ENCODE measurements at places on chromosomes 5 and 9.

GRCh38 chr5:65854925-65855324 is 71.5 kb upstream of the ERBIN start:
- DNase-seq = no peak

GRCh38 chr5:139971202-139971725 is 71.8 kb downstream of the NRG2 start:
- DNase-seq = no peak

GRCh38 chr9:97563458-97564135 is 62.1 kb downstream of the TMOD1 start:
- no peak for DNase-seq

- DNase-seq = peak; percentile 68
Measured at GRCh38 chr9:84139296-84140070, 158.9 kb downstream of the RMI1 start.

DNA sequence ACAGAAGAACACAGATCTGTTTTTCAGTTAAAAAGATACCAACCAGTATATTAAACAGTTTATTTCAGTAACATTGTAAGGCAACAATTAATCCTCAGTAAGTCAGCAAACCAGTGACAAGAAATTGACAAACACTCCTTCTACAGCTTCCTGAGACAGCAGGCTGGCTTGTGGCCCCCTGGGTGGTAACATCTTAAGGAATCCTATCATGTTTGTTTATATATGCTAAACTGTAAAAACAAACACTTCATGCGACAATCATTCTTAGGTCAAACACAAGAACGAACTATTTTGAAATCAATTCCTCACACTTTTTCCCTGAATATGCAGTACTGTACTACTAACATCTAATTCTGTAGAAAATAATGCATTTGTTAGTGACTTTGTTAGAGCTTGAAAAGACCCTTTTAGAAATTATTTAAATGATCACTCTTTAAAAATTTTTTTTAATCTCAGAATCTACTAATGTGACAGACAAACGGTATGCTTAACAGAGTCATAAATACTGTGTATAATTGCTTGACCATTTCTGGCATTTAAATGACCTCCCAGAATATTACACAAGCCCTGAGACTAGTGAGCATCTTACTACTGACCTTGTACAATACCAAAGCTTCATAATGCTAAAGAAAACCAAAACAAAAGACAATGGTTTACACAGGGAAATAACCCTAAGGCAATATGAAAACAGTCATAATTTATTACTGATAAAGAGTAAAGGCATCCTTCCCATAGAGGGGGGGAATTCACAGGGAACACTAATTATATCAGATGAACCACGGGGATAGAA is 48.2 kb downstream of the ERMP1 start:
- no peak for DNase-seq

- DNase-seq = peak; percentile 94
Measured at GRCh38 chr5:179974946-179975712, 67.4 kb upstream of the TBC1D9B start.

DNA sequence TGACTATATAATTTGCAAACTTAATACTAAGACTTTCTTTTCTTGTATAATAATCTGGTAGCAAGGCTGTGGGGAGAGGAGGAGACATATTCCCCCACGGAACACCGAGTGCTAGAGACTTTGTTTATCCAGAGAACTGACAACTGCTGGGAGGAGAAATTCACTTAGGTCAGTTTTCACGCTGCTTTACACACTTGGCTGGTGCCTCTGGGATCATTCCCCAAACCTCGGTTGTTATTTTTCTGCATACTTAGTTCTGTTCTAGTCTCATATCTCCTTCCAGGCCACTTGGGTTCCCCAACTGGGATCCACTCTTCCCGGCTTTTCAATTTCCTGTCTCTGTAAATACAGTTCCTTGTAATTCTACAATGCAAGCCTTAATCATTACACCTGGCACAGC is 238.2 kb upstream of the ADAMTS16 start:
- no peak for DNase-seq

DNA sequence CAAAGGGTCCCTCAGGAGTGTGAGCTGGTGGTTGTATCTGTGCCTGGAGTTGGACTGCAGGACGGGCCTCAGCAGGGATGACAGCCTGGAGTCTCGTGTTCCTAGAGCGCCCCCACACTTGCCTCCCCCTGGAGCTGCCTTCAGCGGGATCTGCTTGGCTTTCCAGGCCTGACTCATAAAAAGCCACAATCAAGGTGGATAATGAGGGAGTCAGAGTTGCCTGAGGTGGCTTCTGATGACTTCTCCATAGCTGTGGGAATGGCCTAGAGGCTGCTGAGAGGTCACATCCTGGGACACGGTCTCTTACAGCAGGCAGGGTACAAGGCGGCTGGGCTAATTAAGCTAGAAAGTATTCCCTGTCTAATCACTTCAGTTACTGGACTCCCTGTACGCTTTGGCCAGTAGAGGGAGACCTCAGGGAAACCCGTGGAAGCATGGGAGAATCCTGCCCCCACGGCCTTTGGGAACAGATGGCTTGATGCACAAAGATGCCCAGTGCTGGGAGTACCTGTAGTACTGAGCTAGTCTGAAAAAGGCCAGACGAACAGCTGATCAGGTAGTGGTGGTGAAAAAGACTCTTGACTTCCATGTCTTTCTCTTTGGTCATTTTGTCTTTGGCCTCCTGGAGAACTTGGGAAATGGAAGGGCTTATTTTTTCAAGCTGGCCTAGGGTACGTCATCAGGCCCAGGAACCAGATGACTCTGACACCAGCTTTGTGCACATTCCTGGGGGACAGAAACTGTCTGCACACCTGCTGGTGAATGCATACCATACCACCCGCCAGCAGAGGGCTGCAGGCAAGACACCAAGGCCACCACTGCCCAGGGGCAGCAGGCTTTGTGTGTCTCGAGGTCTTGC is 16.1 kb upstream of the FRRS1L start:
- DNase-seq = no peak

- DNase-seq = peak; percentile 37
Measured at GRCh38 chr5:172728481-172729241, 42.3 kb downstream of the DUSP1 start.

DNA sequence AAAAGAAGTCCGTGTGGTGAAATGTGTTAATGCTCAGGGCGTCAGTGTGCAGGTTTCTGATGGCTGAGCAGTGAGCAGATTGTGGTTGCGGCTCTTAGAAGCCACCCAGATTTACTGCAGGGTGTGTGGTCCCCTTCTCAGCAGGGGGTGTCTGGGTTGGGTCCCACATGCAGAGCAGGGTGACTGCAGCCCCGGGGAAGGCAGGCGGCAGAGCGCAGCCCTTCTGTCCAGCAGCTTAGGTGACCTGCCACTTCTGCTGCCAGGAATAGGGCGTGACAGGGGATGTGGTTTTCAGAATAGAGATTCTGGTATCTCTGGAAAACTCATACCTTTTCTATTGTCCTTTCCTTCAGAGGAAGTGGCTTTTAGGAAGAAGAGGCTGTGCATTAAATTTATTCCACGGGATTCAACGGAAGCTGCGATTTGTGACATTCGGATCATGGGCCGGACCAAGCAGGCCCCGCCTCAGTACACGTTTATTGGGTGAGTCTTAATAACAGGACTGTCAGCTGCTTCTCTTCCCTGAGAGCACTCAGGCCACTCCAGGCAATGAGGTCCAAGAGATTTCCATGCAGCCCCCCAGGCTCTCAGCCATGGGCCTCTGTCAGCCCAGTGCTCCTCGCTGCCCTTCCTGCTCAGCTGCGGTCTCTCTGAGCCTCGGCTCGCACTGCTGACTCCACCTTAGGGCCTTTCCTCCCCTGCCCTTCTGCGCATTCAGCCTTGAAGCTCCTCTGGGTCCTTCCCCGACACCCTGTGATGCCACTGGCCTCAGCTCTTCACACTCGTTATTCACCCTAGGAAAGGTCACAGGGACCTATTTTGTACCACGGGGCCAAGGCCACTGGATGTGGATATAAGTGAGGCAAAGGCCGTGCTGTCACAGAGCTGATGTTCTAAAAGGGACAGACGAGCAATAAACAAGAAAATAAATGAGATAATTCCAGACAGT is 65.4 kb downstream of the MVB12B start:
- no peak for DNase-seq

DNA sequence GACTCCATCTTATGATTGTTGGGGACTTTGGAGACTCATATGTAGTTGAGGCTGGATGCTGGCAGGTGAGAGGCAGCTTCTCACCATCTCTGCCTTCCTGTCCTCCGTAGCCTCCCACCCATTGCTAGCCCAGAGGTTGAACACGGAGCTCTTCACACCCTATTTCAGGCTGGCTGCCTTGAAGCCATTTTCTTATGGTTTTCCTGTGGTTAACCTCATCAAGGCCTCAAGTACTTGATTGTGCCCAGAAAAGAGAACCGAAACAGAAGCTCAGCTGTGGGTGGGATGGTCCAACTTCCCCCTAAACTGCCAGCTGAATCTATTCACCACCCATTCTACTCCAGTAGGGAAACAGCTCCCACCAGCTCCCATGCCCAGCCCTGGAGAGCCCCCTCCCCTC is 102.9 kb downstream of the LIFR start:
- no peak for DNase-seq

DNA sequence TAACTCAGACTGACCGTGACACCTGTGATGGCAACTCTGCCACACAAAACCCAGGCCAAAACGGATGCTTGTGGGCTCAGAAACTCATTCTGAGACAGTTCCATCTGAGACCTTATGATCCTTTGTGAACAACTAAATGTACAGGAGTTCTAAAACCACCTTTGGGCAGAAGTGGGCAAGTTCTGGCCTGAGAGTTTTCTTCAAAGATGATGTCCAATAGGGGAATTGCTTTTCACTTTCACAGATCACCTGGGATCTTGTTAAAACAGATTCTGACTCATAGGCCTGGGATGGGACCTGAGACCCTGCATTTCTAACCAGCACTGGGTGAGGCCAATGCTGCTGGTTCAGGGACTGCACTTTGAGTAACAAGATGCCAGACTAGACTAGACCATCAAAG is 67.8 kb upstream of the SLC25A51 start:
- DNase-seq = no peak

- DNase-seq = no peak
Measured at GRCh38 chr9:134875371-134875770, 5.2 kb upstream of the FCN2 start.

DNA sequence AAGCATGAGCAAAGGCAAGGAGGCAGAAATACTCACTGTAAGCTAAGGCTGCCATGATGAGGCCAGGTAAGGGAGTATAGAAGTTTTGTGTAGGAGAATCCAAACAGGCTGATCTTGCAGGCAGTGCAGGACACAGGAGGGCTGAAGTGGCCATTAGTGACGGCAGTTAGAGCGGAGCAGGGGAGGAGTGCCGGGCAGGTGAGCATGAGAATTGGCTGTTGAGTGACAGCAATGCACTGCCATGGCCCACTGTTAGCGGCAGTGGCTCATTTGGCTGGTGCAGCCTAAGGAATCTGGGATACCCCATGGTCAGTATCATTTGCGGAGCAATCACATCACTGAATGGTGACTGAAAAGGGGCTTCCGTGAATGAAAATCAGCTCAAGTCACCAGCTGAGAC is 22.8 kb downstream of the RGS3 start:
- no peak for DNase-seq

GRCh38 chr5:82599692-82600091 is 321.5 kb upstream of the RPS23 start:
- no peak for DNase-seq

DNA sequence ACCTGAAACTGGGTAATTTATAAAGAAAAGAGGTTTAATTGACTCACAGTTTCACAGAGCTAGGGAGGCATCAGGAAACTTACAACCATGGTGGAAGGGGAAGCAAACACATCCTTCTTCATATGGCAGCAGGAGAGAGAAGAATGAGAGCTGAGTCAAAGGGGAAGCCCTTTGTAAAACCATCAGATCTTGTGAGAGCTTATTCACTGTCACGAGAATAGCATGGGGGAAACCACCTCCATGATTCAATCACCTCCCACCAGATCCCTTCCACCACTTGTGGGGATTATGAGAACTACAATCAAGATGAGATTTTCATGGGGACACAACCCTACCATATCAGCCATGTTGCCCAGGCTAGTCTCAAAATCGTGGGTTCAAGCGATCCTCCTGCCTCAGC is 143.4 kb downstream of the FGF18 start:
- no peak for DNase-seq

- DNase-seq = no peak
Measured at GRCh38 chr9:25255216-25255615, 423.0 kb downstream of the TUSC1 start.

GRCh38 chr9:137580954-137581322 is 2.2 kb upstream of the DPH7 start:
- DNase-seq = no peak

DNA sequence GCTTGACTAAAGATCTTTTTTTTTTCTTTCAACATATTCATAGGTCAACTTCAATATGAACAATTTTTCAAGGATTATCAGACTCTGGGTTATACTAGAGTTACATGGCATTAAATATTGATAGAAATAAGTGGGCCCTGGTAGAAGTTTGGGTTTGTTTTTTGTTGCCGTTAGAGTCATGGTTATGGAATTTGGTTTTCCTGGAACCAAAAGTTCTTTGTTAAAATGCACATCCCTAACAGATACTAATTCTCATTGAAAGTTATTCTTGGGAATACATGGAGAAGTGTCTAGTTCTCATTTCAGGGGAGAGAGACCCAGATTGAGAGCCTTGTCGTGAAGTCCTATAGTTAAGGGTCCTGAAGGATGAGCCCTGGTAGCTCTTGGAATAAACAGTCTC is 124.9 kb downstream of the FGF1 start:
- no peak for DNase-seq

DNA sequence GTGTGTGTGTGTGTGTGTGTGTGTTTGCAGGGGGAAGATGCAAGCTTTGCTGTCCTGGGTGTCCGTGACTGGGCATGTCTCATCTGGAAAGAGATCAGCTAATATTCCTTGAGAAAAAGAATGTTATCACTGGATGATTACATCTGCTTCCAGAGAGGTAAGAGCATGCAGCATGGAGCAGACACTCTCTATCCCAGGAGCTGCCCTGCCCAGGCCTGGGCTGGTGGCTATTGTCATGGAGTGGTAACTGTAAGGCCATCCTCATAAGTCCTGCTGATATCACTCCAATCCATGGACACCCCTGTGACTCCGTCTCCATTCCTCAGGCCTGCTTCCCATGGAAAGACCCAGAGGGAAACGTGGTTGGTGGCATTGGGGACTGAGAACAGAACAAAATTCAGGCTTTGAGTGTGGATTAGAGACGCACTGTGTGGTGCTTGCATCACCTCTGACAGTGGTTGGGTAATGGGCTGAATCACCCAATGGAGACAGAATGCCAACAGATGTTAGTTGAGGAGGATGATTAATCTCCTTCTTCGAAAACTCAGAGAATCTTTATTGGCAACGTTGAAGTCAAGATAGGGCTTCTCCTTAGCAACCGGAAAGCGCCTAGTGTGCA is 52.0 kb upstream of the KCNIP1 start:
- DNase-seq = no peak

- DNase-seq = no peak
Measured at GRCh38 chr5:142521706-142522105, 164.2 kb downstream of the FGF1 start.

DNA sequence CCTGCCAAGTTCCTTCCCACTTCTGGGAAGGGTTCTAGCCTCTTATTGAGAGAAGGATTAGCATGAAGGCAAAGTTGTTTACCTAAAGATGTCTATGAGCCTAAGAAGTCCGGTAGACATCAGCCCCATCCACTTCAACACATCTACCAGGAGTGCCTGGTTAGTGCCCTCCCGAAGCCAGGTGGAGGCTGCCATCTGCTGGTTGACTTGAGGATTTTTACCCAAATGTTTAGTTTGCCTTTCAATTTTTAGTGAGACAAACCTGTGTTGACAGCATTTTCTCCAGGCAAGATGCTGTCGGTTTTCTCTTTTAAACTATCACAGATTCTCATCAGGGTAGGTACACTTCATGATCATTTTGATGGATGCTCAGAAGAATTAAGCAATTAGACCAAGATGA is 83.6 kb upstream of the TNFSF8 start:
- peak; percentile 44 for DNase-seq

Data from posterior cingulate gyrus (tissue), 11 donors.